ENCODE measurements at places on chromosomes 2 and 18. TPM values are rescaled to one million over a fixed set of nuclear protein-coding genes. Genes with fewer than 3 reads are reported as not detected.

MAB21L4 gene
- not detected for total RNA-seq

TCF7L1 gene
- 42.4 TPM for total RNA-seq

GPR155 gene
- 1.3 TPM for total RNA-seq

GRCh38 chr2:164778723-164779122 is 62.9 kb downstream of the COBLL1 start:
- no peaks in the 10 kb centered on the region for H3K27me3 ChIP-seq
- no peak for DNase-seq
- no peak overlapping the region for H3K27ac ChIP-seq
- no peaks in the 10 kb centered on the region for H3K4me1 ChIP-seq
- no peaks in the 10 kb centered on the region for H3K36me3 ChIP-seq

DNA sequence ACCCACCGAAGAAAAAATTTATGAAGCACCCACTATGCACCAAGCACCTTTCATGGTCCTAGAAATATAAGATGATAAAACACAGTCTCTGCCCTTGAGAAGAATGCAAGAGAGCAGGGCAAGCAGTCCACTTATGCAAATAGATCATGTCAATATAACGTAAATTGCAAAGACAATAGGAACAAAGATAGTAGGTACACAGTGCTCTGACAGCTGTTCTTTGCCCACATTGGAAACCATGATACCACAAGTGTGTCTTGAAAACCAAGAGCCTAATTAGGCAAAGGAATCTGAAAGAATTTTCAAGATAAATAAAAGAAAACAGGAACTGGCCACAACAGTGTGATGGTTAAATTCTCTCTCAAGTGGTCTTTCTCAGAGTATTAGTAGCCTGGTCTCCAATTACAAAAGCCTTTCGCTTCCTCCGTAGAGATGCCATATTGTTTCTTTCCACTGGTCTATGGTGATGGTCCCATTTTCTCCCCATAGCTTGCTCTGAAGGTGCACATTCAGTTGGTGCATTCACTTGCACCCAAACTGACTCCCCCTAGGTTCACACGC is 108.5 kb downstream of the VWC2L start:
- H3K4me3 ChIP-seq = no peak overlapping the region
- H3K36me3 ChIP-seq = no peaks in the 10 kb centered on the region
- no peaks in the 10 kb centered on the region for H3K27me3 ChIP-seq
- H3K27ac ChIP-seq = no peak overlapping the region
- no peaks in the 10 kb centered on the region for H3K4me1 ChIP-seq

DNA sequence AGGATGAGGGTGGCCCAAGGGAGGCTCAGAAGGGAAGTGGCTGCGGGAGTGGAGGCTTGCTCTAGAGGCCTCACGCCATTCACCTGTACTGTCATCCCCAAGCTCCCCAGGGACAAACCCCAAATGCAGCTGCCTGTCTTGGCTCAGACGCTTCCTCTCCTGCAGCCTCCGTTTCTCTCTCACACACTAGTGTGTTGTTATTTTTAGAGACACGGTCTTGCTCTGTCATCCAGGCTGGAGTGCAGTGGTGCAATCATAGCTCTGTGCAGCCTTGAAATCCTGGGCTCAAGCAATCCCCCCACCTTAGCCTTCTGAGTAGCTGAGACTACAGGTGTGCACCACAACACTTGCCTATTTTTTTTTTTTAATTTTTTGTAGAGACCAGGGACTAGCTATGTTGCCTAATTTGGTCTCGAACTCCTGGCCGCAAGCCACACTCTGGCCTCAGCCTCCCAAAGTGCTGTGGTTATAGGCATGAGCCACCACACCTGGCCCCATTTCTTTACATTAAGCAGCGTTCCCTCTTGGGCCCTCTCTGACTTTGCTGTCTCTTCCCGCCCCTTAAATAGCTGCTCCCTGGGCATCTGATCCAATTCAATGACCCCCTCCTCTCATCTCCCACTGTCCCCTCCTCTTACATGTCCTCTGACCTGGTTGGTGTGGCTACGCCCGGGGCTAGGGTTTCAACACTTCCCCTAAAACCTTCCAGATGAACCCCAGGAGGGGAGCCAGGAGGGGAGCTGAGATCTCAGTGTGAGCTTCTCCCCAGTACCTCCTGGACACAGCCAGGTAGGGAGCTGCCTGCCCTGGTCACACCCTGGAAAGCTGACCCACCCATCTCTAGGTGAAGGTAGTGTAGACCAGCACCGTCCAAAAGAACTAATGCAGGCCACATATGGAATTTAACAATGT is 24.0 kb upstream of the LOXHD1 start:
- H3K27ac ChIP-seq = no peak overlapping the region
- no peak overlapping the region for H3K4me3 ChIP-seq
- no peak for DNase-seq
- no peaks in the 10 kb centered on the region for H3K36me3 ChIP-seq

Measured in GM23338 (cell line).